Left kidney (tissue), 8 donors: ENCODE measurements at places on chromosomes 12 and 14. TPM values are rescaled to one million over a fixed set of nuclear protein-coding genes. Genes with fewer than 3 reads are reported as not detected.

The ACAD10 gene
- 54.7 TPM for polyA plus RNA-seq

The CLEC4E gene
- polyA plus RNA-seq, result 1.8 TPM

The CLEC1B gene
- polyA plus RNA-seq, result 0.43 TPM

The MYRFL gene
- polyA plus RNA-seq, result 7.1 TPM

The PIWIL1 gene
- polyA plus RNA-seq, result 0.78 TPM

The SOCS4 gene
- polyA plus RNA-seq, result 23.3 TPM

The CMTM5 gene
- polyA plus RNA-seq, result 1.0 TPM

The LAG3 gene
- 1.9 TPM for polyA plus RNA-seq

The MTA1 gene
- 117 TPM for polyA plus RNA-seq

The BMAL2 gene
- polyA plus RNA-seq, result 7.5 TPM

The IGF1 gene
- 3.7 TPM for polyA plus RNA-seq

The NR1H4 gene
- 15.0 TPM for polyA plus RNA-seq

The SDR9C7 gene
- polyA plus RNA-seq, result 0.32 TPM

The FBRSL1 gene
- 57.7 TPM for polyA plus RNA-seq

The SLC2A3 gene
- polyA plus RNA-seq, result 21.1 TPM

The RNASE4 gene
- polyA plus RNA-seq, result 1.0 TPM

The DIO2 gene
- 0.45 TPM for polyA plus RNA-seq

The ASCL1 gene
- 0.08 TPM for polyA plus RNA-seq

The MAP3K12 gene
- 38.5 TPM for polyA plus RNA-seq

The P2RX7 gene
- polyA plus RNA-seq, result 1.0 TPM

The PMEL gene
- polyA plus RNA-seq, result 3.9 TPM

The RFX4 gene
- 0.20 TPM for polyA plus RNA-seq

The LRRIQ1 gene
- polyA plus RNA-seq, result 37.4 TPM

The MANSC4 gene
- polyA plus RNA-seq, result 0.95 TPM

The LIMA1 gene
- polyA plus RNA-seq, result 93.6 TPM

The MUCL1 gene
- polyA plus RNA-seq, result 0.25 TPM

The BDKRB2 gene
- polyA plus RNA-seq, result 2.5 TPM

The EAPP gene
- 73.0 TPM for polyA plus RNA-seq

The MMP19 gene
- polyA plus RNA-seq, result 1.5 TPM

The CD69 gene
- 1.3 TPM for polyA plus RNA-seq

The CLEC2D gene
- 30.5 TPM for polyA plus RNA-seq

The KRT6C gene
- not detected for polyA plus RNA-seq

The IL26 gene
- not detected for polyA plus RNA-seq

The KLRF1 gene
- 0.78 TPM for polyA plus RNA-seq
